ENCODE measurements at places on chromosomes 12 and 14.

DNA sequence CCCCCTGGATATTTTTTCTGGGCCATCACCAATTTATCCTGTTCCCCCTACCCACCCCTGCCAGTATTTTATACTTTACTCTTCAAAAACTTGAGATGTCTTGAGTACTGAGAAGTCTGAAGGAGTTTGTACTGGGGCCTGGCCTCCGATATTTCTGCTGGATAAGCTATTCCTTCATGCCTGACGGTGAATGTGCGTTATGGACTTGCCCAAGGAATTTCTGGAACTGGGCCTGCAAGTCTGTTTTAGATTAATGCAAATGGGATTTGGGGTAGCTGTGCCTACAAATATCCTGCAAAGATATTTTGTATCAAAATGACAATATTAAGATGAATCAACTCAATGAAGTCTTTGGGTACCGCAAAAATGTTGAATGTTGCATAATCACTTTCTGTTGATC, at the start of gene PTCSC3:
PTCSC3 (minus strand) TSS at position 199 of the 400 bp plus-strand sequence.
- DNase-seq, result no peak

GRCh38 chr12:118459110-118459509, 82.8 kb downstream of the SUDS3 start:
- DNase-seq, result no peak

GRCh38 chr14:68495101-68496039, 297.5 kb downstream of the ZFP36L1 start:
- no peak for DNase-seq

- DNase-seq, result no peak
Measured at GRCh38 chr12:13193505-13194231, 2.9 kb upstream of the EMP1 start.

DNA sequence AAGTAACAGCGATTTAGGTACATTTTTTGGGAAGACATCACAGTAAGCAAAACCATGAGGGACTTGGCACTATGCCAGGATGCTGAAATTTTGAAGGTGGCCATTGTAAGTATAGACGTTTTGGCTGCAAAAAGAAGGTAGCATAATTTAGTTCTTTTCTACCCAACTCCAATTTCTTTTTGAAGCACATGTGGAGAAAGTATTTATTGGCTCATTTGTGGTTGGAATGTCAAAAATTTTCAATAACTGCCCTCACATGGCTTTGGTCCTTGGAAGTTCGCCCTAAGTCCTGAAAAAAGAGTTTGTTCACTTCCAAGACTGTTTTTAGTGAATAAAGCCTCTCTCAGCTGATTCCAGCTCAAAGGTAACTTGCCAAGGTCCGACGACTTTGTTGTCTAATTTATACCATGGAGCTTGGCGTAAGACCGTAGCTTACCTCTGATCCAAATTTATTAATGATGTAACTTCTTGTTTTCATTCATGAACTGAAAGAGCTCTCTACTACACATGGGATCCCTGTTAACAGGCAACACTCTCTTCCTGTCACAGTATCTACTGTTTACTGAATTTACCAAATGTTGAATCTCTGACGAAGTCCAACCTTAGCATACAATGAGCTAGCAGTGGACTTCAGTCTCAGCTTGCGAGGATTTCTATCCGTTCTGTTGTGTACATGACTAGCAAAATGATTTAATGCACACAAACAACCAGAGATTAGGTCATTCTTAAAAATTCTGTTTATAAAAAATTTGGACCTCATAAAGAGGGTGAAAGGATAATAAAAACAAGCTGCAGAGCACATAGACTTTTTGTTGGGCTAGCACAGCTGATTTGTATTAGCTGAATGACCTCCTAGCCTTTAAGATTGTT, 49.0 kb downstream of the MSRB3 start:
- DNase-seq, result no peak

GRCh38 chr12:90331262-90331661, 622.6 kb upstream of the ATP2B1 start:
- no peak for DNase-seq

DNA sequence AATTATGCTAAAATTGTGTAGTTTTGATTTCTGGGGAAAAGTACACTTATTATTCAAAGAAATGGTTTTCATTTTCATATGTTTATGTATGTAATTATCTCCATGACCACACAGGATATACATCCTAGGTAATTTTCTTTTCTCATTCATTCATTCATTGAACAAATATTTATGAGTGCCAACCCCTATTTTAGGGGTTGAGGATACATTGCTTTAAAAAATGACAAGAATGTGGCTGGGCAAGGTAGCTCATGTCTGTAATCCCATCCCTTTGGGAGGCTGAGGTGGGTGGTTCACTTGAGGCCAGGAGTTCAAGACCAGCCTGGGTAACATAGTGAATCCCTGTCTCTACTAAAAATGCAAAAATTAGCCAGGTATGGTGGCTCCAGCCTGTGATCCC, 40.9 kb downstream of the SGPP1 start:
- no peak for DNase-seq

DNA sequence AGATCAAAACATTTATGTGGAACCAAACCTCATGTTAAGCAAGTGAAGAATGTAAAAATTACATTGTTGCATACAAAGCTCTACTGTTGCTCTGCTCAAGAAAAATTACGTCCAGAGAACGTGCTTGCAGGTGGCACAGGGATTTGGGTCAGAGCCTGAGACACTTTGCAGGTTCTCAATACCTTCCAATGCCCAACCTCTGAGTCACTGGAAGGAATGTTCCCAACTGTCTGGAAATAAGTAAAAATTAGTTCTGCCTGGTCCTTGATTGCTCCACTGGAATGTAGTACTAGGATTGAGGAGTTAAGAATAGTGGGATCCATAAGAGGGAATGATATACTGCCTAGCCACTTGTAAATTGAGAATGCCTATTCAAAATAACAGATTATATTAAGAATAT, 2.8 kb upstream of the IFNG start:
- DNase-seq, result no peak

- no peak for DNase-seq
Measured at GRCh38 chr14:96084796-96085195, 45.6 kb downstream of the C14orf132 start.

- DNase-seq, result no peak
Measured at GRCh38 chr14:88300817-88301216, 22.3 kb downstream of the KCNK10 start.
